ENCODE measurements at places on chromosomes 7 and 10.

DNA sequence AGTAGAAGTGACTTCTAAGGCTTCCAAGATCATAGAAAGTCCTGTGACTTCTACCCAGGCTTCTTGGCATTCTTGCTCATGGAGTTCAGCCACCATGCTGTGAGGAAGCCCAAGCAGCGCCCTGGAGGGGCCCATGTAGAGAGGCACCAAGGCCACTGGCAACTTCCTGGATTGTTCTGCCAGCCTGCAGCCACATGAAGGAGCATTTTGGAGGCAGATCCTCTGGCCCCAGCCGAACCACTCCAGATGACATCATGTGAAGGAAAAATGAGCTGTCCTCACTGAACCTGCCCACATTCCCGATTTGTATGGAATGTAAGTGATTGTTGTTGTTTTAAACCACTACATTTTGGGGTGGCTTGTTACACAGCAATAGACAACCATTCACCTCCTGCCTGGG lies 51.5 kb upstream of the MNX1 start:
- DNase-seq: no peak

GRCh38 chr7:30474893-30475292 lies 3.7 kb downstream of the NOD1 start:
- no peak for DNase-seq

DNA sequence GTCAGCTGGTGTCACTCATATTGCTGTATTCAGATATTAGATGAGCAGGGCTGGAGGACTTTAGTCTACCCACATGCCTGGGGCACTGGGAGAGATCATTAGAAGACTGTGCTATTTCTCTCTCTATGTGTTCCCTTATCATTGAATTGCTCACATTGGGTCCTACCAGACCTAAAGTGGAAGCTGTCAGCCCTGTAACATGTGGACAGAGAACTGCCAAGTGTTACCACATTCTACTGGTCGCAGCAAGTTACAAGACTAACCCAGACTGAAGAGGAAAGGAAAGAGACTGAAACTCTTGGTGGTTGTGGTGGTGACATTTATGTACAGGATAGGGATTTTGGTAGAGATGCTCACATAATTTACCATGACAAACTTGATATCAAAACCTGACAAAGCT lies 627.1 kb upstream of the FZD8 start:
- no peak for DNase-seq

DNA sequence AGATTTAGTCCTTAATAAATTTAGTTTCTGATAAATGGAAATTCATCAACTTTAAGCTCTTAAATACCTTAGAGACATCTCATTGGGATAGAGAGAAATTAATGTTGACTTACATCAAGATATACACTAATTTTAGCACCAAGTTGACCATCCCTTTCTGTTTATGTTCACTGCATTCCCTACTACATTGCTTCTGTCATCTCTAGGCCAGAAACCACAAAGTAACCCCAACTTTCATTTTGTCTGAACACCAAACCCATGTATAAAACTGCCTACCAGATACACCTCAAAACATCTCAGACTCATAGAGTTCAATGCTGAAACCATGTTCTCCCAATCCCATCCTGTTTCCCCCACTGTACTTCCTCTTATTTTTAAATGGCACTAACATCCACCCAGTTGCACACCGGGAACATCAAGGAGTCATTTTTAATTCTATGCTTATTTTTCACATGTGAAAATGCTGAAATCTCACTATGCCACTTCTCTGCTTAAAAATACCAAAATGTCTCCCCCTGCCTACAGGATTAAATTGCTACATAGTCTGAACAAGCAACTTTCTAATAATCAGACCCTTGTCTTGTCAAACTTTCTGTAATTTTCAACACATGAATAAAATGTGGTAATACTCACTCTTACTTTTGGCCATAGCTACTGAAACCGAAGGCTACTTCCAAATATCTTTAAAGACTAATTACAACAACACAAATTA lies 201.6 kb downstream of the SEMA3D start:
- DNase-seq: no peak

GRCh38 chr7:94301024-94301586 lies 93.6 kb upstream of the COL1A2 start:
- no peak for DNase-seq

- DNase-seq: no peak
Measured at GRCh38 chr10:1610986-1611770, 126.1 kb downstream of the ADARB2 start.

- DNase-seq: peak; percentile 4
Measured at GRCh38 chr7:98249106-98249505, 2.9 kb downstream of the TECPR1 start.

- no peak for DNase-seq
Measured at GRCh38 chr10:117364110-117364960, 10.9 kb downstream of the PDZD8 start.

DNA sequence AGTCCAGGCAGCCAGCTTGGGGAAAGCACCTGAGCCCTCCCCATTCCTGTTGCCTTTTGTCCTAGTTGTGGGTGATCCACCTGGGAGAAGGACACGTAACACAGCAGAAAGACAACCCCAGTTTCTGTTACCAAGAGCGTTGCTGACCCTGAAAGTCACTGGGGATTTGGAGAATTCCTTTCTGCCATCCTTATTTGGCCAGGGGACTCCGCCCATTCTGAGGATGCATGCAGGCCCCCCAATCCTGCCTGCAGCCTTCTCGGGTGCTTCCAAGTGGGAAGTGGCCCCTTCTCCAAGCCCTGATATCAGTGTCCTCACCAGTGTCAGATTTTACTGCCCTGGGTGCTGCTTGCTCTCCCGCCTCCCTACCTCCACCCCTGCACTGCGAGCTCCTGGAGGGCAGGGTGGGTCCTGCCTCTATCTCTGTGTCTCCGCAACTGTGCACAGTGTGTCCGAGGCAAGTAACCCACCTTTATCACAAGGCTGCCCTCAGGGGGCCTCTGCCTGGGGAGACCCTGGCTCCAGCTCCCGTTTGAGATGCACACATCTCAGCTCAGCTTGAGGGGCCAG lies 9.2 kb upstream of the ADCY1 start:
- DNase-seq: no peak

GRCh38 chr10:8181496-8182157 lies 127.1 kb downstream of the GATA3 start:
- DNase-seq: no peak

DNA sequence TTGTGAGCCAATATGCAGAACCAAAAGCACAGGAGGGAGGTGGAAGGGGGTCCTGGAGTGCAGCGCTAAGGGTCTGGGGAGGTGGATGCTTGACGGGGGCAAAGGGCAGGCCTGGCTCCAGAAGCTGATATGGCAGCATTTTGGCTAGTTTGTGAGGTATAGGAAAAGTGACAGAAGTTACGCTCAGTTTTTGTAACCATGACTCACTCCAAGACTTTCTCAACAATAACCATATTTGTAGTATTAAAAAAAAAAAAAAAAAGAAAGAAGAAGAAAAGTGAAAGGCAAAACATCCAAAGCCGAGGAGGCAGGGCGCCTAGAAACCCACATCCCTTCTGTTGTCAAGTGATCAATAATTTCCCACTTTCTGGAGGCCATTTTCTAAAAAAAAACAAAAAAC lies 92.3 kb downstream of the RNF216 start:
- peak; percentile 46 for DNase-seq

- DNase-seq: no peak
Measured at GRCh38 chr10:51879238-51879637, 179.8 kb upstream of the CSTF2T start.

DNA sequence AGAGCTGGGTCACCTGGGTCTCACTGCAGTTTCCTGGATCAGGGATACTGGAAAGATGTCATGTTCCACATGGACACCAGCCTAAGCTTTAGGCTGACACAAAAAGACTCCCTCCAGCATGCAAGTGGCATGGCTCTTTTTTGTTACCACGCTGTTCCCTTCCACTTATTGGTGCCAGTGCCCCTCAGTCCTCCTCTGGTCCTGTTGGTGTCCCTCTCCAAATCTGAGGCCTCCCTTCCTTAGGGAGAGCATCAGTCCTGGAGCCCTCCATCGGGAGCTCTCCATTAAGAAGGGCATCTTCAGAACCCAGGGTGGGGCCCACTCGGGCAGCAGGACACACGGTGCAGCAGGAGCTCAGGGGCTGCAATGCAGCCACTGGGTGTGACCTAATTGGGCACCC lies 76.1 kb upstream of the LRRC18 start:
- no peak for DNase-seq

DNA sequence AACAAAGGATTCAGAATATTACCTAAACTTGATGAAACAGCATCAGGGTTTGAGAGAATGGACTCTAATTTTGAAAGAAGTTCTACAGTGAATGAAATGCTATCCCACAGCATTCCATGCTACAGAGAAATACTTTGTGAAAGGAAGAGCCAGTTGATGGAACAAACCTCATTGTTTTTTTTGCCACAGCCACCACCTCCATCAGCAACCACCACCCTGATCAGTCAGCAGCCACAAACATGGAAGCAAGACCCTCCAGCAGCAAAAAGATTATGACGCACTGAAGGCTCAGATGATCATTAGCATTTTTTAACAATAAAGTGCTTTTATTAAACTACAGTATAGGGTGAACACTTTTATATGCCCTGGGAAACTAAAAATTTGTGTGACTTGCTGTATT lies 98.7 kb downstream of the LRRC4 start:
- no peak for DNase-seq

- no peak for DNase-seq
Measured at GRCh38 chr7:113004726-113005454, 81.7 kb downstream of the GPR85 start.

- no peak for DNase-seq
Measured at GRCh38 chr10:102157224-102157623, 5.0 kb downstream of the NOLC1 start.

GRCh38 chr7:158111906-158112570 lies 475.6 kb downstream of the PTPRN2 start:
- DNase-seq: no peak

DNA sequence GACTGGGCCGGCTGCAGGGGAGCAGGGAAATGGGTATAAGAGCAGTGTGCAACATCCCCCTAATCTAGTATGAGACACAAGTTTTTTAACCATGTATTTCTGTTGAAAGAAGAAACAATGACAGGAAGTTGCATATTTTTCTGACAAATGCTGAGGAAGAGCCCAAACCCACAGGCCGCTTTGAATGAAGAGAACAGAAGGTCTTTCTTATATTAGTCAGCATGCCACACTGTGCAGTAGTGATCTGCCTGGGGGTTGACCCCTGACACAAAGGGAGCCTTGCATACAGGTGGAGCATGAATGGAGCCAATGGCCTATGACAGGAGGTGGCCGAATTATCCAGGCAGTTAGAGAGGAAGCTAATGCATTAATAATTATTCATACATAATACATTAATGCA lies 518.3 kb downstream of the PLXDC2 start:
- no peak for DNase-seq

DNA sequence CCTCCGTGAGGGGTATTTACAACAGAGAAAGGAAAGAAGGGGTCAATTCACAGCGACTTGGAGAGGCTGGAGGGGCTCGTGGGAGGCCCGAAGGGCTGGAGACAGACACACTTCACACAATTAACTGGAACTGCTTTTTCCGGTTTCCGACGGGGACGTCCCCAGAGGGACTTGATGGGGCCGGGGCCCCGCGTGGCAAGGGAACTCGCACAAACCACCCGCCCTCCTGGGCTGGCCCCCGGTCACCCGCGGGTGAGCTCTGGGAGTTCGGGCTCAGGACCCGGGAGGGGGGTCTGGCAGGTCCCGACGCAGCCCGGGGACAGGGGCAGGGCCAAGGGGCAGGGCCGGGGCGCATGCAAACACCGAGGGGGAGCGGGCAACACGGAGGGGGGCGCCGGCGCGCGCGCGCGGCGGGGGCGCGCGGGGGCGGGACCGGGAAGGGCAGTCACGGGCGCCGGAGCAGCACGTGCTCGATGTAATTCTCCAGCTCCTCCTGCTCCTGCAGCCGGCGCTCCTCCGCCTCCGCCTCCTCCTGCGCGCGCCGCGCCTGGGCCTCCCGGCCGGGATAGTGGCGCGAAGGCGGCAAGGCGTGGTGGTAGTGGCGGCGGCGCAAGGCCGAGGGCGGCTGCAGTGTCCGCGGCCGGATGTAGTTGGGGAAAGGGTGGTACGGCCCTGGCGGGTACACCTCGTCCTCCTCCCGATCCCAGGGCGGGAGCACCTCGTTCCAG lies 2.7 kb downstream of the VGF start:
- DNase-seq: no peak

DNA sequence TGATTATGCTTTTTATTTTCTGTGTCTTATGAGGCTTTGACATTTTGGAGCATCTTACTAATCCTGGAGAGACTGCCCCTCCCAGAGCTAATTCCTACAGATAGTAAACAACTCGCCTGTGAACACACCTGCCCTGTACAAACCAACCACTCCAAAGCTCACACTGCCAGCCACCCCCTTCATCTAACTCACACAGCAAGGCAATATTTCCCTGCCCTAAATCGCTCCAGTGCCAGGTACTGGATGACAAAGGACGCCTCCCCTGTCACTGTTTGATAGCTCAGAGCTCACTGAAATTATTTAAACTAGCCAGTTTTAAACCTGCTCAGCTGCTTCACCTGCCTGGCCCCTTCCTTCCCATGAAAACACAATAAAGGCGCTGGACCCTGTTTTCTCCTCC lies 535.1 kb upstream of the CELF2 start:
- no peak for DNase-seq

DNA sequence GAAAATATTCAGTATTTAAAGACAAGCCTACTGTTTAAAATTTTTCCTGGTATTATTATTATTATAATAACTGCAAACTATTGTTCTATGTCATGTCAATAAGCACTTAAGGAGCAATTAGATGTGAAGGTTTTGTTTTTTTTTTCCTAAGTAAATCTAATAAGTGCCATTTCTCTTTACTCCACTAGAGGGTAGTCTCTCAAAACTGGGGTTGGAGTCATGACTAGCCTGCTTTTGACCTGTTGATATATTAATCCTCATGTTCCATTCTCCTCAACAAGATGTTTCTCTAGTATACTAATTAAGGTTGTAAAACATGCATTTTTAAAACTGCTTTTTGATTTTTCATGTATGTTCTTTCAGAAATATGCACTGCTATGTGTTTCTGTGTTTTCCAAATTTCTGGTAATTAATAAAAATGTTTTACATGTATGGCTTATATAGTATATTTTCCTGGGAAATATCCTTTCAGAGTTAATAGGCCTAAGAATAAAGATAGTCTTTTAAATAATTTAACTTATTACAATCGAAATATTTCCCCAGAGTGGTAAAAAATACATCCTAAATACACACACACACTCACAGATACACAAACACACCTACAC lies 1.0 kb upstream of the LRRN3 start:
- DNase-seq: no peak

GRCh38 chr10:3054851-3055199 lies 12.5 kb upstream of the PFKP start:
- DNase-seq: no peak

GRCh38 chr7:14085901-14086300 lies 96.4 kb upstream of the ETV1 start:
- no peak for DNase-seq

- peak; percentile 17 for DNase-seq
Measured at GRCh38 chr10:24382979-24383663, 174.2 kb downstream of the KIAA1217 start.

- no peak for DNase-seq
Measured at GRCh38 chr10:75402486-75403143, 1.1 kb upstream of the ZNF503 start.

Data from activated naive CD8-positive, alpha-beta T cell treated with anti-CD3 and anti-CD28 coated beads, Interleukin-2, amount 50 U/mL, for 24 hours (primary cell).